ENCODE measurements at places on chromosomes 3 and 15.

DNA sequence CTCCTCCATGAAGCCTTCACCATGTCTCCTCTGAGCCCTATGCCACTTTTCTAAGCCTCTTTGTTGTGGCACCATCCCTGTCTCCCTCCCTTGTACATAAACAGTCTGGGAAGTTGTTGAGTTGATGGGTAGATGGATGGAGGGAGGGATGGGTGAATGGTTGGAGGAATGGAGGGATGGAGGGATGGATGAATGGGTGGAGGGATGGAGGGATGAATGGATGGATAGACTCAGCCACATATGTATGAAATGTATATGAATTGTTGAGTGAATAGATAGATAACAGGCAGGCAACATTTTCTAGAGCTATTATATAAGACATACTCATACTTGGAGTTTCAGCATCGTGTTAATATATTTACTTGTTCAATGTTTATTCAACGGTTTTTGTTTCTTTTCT lies 58.3 kb upstream of the HES1 start:
- H3K4me1 ChIP-seq, result no peaks in the 10 kb centered on the region
- no peaks in the 10 kb centered on the region for H3K27me3 ChIP-seq
- H3K27ac ChIP-seq, result no peak overlapping the region
- no peak for DNase-seq
- no peaks in the 10 kb centered on the region for H3K36me3 ChIP-seq

GRCh38 chr15:99434506-99435112 lies 131.2 kb upstream of the MEF2A start:
- peak; percentile 43 for DNase-seq
- no peaks in the 10 kb centered on the region for H3K27me3 ChIP-seq
- H3K4me3 ChIP-seq, result no peak overlapping the region
- H3K4me1 ChIP-seq, result peaks cover 15% of the 10 kb centered on the region
- no peaks in the 10 kb centered on the region for H3K36me3 ChIP-seq
- H3K27ac ChIP-seq, result peak overlapping the region; percentile 63

- DNase-seq, result no peak
- no peaks in the 10 kb centered on the region for H3K4me1 ChIP-seq
- no peak overlapping the region for H3K4me3 ChIP-seq
- no peaks in the 10 kb centered on the region for H3K36me3 ChIP-seq
- H3K27ac ChIP-seq, result no peak overlapping the region
These were observed 20.4 kb downstream of the HACD3 start for GRCh38 chr15:65550681-65551098.

DNA sequence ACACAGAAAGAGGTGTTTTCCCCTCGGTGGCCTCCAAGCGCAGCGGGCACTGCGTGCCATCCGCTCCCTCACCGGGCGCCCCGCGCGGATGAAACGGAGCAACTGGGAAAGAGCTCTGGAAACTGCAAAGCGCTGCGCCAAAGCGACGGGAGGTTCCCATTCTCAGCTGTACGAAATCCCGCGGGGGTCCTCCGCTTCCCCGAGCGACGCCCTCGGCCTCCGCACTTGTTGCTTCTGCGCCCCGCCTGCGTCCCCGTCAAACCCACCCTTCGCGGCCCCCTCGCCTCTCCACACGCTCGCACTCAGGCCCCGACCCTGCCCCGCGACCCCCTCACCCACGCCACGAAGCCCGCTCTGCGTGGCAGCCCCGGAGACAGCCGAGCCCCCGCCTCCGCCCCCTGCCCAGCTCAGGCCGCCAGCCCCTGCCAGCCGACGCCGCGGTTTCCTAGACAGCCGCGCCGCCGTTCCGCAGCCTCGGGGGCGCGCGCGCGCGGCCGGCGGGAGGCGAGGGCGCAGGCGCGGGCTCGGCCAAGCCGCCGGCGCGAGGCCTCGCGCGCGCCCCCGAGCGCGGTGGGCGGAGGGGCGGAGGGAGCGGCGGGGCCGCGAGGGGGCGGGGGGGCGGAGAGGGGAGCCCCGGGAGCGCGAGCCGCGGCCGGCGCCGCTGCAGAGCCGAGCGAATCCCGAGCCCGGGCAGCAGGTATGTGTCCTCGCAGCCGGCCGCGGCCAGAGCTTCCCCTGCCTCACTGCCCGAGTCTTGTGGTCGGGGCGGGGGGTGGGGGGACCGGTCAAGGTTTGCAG lies at the start of gene TMEM266:
TSS of gene TMEM266 (plus strand) at position 666 of the 798 bp plus-strand sequence. CDS start 74,279 bp downstream, outside the sequence.
- H3K27me3 ChIP-seq, result no peaks in the 10 kb centered on the region
- H3K27ac ChIP-seq, result peak within 1 kb of the TSS; percentile 34
- no peaks in the 10 kb centered on the region for H3K36me3 ChIP-seq

- DNase-seq, result no peak
- H3K27ac ChIP-seq, result no peak overlapping the region
- H3K4me3 ChIP-seq, result no peak overlapping the region
These were observed 1.1 kb upstream of the TRPM1 start for GRCh38 chr15:31102374-31103342.

DNA sequence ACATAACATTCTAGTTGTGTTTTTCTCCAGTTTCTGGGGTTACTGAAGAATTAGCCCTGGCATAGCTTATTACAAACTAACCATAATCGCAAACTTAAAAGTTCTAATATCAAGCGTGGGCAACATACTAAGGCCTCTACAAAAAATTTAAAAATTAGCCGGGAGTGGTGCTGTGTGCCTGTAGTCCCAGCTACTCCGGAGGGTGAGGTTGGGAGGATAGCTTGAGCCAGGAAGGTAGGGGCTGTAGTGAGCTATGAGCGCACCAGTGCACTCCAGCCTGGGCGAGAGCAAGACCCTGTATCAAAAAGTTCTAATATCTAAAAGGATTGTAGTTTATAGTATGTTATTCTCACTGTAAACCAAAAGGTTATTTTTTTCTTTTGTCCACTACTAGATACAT lies 1.1 kb downstream of the OIP5 start:
- H3K4me1 ChIP-seq, result peaks cover 6% of the 10 kb centered on the region
- H3K27me3 ChIP-seq, result no peaks in the 10 kb centered on the region
- no peak overlapping the region for H3K4me3 ChIP-seq
- no peak for DNase-seq
- H3K27ac ChIP-seq, result no peak overlapping the region
- no peaks in the 10 kb centered on the region for H3K36me3 ChIP-seq

- DNase-seq, result no peak
- no peak overlapping the region for H3K27ac ChIP-seq
- H3K4me1 ChIP-seq, result no peaks in the 10 kb centered on the region
- no peaks in the 10 kb centered on the region for H3K36me3 ChIP-seq
- no peaks in the 10 kb centered on the region for H3K27me3 ChIP-seq
These were observed 363.2 kb upstream of the NAALADL2 start for GRCh38 chr3:174495928-174496327.

- H3K27me3 ChIP-seq, result no peaks in the 10 kb centered on the region
- no peak overlapping the region for H3K27ac ChIP-seq
- no peak for DNase-seq
- no peaks in the 10 kb centered on the region for H3K4me1 ChIP-seq
- no peaks in the 10 kb centered on the region for H3K36me3 ChIP-seq
These were observed 58.9 kb upstream of the GATA2 start for GRCh38 chr3:128551867-128552266.

GRCh38 chr3:16670191-16670590 lies 65.0 kb upstream of the DAZL start:
- H3K36me3 ChIP-seq, result no peaks in the 10 kb centered on the region
- no peak overlapping the region for H3K4me3 ChIP-seq
- H3K4me1 ChIP-seq, result no peaks in the 10 kb centered on the region
- DNase-seq, result no peak
- no peak overlapping the region for H3K27ac ChIP-seq
- H3K27me3 ChIP-seq, result no peaks in the 10 kb centered on the region

- DNase-seq, result no peak
- no peaks in the 10 kb centered on the region for H3K27me3 ChIP-seq
- no peaks in the 10 kb centered on the region for H3K4me1 ChIP-seq
- H3K4me3 ChIP-seq, result no peak overlapping the region
These were observed 48.1 kb downstream of the COL6A5 start for GRCh38 chr3:130393594-130393993.

DNA sequence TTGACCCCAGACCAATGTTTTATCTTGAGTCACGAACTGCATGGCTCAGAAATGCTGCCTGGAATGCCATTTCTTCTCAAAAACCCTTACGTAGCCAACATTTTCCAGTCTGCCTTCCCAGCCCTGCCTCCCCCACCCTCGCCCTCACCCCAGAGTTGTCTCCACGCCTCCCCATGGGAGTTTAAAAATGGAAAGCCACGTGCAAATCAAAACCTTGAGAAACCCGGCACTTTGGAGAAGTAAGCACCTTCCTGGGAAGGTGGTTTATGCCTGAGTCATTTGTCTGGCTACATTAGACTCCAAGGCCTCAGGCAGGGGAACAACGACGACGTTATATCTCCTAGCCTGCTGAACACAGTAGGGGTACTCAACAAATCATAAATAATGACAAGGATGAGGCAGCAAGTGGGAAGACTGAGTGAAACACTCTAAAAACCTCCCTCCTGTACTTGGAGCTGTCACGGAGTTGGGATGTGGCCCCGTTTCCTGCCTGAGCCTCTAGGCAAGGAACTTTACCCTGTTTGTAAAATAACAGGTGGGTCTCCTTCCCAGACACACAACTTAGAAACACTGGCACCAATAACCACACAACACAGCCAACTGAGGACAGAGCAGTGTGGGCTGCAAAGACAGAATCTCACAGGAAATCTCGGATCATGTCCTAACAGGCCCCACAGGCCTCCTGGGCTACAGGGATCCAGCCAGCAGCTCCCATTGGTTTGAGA lies 179.1 kb downstream of the NTRK3 start:
- no peaks in the 10 kb centered on the region for H3K4me1 ChIP-seq
- DNase-seq, result no peak
- H3K27ac ChIP-seq, result no peak overlapping the region
- no peaks in the 10 kb centered on the region for H3K27me3 ChIP-seq

- no peak overlapping the region for H3K27ac ChIP-seq
- no peaks in the 10 kb centered on the region for H3K4me1 ChIP-seq
- no peak for DNase-seq
- no peak overlapping the region for H3K4me3 ChIP-seq
These were observed 176.3 kb downstream of the ZMAT3 start for GRCh38 chr3:178895178-178895789.

DNA sequence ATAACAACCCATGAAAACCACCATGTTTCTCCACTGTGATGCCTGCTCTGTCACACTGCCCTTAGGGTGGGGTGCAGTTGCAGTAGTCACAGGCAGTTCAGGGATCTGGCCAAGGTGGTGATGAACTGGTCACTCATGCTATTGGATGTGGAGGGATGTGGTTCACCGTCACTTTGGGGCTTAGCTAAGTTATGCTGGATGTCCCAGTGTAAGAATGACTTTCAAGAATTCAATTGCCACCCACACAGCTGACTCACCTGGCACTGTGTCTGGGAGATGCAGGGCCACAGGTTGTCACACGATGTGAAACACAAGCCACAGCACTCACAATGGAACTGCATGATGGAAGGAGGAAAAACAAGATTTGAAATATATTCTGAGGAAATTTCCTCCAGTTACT lies 146.1 kb upstream of the CTNNB1 start:
- no peak for DNase-seq
- no peak overlapping the region for H3K27ac ChIP-seq
- H3K4me3 ChIP-seq, result no peak overlapping the region
- H3K36me3 ChIP-seq, result no peaks in the 10 kb centered on the region
- no peaks in the 10 kb centered on the region for H3K4me1 ChIP-seq

Data from Peyer's patch (tissue), 4 donors.